ENCODE measurements at places on chromosomes 5 and 9. TPM values are rescaled to one million over a fixed set of nuclear protein-coding genes. Genes with fewer than 3 reads are reported as not detected.

Gene SLC6A19
- not detected for total RNA-seq

Gene HBEGF
- total RNA-seq, result 2.5 TPM

Gene SLC23A1
- total RNA-seq, result not detected

Gene ZNF483
- 6.5 TPM for total RNA-seq

Gene PDZD2
- total RNA-seq, result 23.3 TPM

Gene SLCO6A1
- total RNA-seq, result 1.6 TPM

Gene SEMA6A
- 424 TPM for total RNA-seq
